ENCODE measurements at places on chromosomes 2 and 18. TPM values are rescaled to one million over a fixed set of nuclear protein-coding genes. Genes with fewer than 3 reads are reported as not detected.

GRCh38 chr2:182647499-182647787, 68.6 kb upstream of the DNAJC10 start:
- no peaks in the 10 kb centered on the region for H3K36me3 ChIP-seq
- no peak for DNase-seq
- no peak overlapping the region for H3K27ac ChIP-seq

Gene SERPINB11
- total RNA-seq: not detected

Gene SATB2
- 1.1 TPM for total RNA-seq

GRCh38 chr2:155766342-155767115, 566.0 kb downstream of the NR4A2 start:
- no peaks in the 10 kb centered on the region for H3K27me3 ChIP-seq
- no peak overlapping the region for H3K27ac ChIP-seq
- no peak for DNase-seq
- H3K4me1 ChIP-seq: no peaks in the 10 kb centered on the region
- H3K36me3 ChIP-seq: no peaks in the 10 kb centered on the region

Gene SH2D6
- not detected for total RNA-seq

Gene CHRND
- total RNA-seq: not detected

Gene GRB14
- total RNA-seq: 39.3 TPM

DNA sequence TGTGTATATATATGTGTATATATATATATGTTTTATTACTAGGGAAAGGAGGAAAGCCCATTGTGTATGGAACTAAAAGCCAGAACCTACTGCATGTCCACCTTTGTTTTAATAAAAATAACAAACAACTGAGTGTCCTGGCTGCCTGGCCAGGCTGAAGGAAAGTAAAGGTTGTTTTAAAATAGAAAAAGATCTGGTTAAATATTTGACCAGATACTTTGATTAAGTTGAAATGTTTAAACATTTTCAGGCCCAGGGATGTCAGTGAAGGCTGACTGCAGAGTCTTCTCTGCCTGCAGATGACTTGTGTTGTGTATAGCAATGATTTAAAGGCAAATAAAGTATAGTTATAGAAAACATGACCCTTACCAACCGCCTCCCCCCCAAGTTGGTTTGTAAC, 22.8 kb downstream of the SPTBN1 start:
- H3K36me3 ChIP-seq: no peaks in the 10 kb centered on the region
- H3K27me3 ChIP-seq: no peaks in the 10 kb centered on the region
- DNase-seq: no peak

Gene C2orf78
- not detected for total RNA-seq

Gene FAM237A
- total RNA-seq: not detected

DNA sequence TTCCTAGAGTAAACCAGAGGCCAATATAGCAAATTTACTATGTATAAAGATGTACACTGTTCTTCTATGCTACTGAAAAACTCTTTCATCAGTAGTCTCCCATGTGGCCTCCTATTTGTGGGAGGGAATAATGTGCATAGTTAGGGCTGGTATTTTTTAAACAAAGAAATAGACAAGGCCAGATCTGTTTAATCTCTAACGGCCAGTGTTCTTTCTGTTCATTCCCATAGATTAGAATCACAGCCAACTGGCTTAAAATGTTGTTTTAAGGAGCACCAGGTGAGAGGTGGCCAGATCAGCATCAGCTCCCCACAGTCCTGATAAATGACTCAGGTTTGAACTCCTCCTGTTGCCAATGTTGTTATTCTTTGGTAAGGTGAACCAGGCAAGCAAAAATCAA, 12.1 kb downstream of the LYPD6 start:
- peaks cover 10% of the 10 kb centered on the region for H3K27me3 ChIP-seq
- H3K4me1 ChIP-seq: no peaks in the 10 kb centered on the region
- no peak for DNase-seq
- H3K27ac ChIP-seq: no peak overlapping the region
- no peak overlapping the region for H3K4me3 ChIP-seq

DNA sequence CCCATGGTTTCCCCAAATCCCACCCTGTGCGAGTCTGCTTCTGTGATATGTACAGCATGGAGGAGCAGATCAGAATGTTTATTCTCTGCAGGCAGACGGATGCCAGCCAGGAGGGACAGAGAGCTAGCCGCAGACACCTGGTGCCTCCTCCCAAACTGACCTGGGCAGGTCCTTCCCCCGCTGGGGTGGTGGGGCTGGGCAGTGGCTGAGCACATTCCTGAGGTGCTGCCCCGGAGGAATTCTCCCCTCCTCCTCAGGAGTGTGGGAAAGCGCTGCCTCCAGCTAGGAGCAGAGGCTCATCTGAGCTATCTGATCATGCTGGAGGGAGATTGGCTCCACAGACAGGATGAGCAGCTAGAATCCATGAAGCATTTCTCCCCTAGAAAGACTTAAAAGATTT, 21.7 kb downstream of the C2orf92 start:
- no peak for DNase-seq
- H3K4me1 ChIP-seq: no peaks in the 10 kb centered on the region
- no peaks in the 10 kb centered on the region for H3K36me3 ChIP-seq
- no peak overlapping the region for H3K4me3 ChIP-seq
- no peaks in the 10 kb centered on the region for H3K27me3 ChIP-seq

Gene GALNT14
- total RNA-seq: 0.14 TPM

DNA sequence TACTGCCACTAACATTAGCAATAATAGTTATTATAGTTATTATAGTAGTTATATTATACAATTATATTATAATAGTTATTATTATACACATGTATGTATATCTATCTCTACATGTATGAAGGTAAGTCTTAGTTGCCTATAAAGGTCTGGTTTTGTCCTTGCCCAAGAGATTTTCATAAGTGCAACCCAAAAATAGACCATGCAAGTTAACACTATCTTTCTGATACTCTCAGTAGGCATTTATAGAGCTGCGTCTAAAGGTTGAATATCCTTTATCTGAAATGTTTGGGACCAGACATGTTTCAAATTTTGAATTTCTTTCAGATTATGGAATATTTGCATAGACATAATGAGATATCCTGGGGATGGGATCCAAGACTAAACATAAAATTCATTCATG, 175.4 kb downstream of the MEMO1 start:
- H3K27ac ChIP-seq: peak overlapping the region; percentile 14
- H3K27me3 ChIP-seq: no peaks in the 10 kb centered on the region
- H3K4me1 ChIP-seq: peaks cover 15% of the 10 kb centered on the region

GRCh38 chr2:182422864-182423263, 4.0 kb downstream of the PDE1A start:
- no peaks in the 10 kb centered on the region for H3K36me3 ChIP-seq
- no peaks in the 10 kb centered on the region for H3K27me3 ChIP-seq
- H3K4me3 ChIP-seq: peak overlapping the region; percentile 67
- peak overlapping the region; percentile 84 for H3K27ac ChIP-seq
- H3K4me1 ChIP-seq: peaks cover 15% of the 10 kb centered on the region
- no peak for DNase-seq

Gene TLX2
- total RNA-seq: not detected

Gene GPAT2
- total RNA-seq: 5.3 TPM

- H3K36me3 ChIP-seq: no peaks in the 10 kb centered on the region
- no peak overlapping the region for H3K27ac ChIP-seq
These were observed 76.4 kb downstream of the HRH4 start for GRCh38 chr18:24536834-24537233.

Gene RUFY4
- total RNA-seq: not detected

- H3K36me3 ChIP-seq: no peaks in the 10 kb centered on the region
- DNase-seq: no peak
- H3K27ac ChIP-seq: no peak overlapping the region
- H3K27me3 ChIP-seq: no peaks in the 10 kb centered on the region
- no peak overlapping the region for H3K4me3 ChIP-seq
- H3K4me1 ChIP-seq: peaks cover 27% of the 10 kb centered on the region
These were observed 123.2 kb downstream of the CAPN13 start for GRCh38 chr2:30684026-30684425.

GRCh38 chr2:215973954-215974699, 39.2 kb downstream of the MREG start:
- no peaks in the 10 kb centered on the region for H3K27me3 ChIP-seq
- H3K4me3 ChIP-seq: no peak overlapping the region
- H3K36me3 ChIP-seq: no peaks in the 10 kb centered on the region
- peaks cover 16% of the 10 kb centered on the region for H3K4me1 ChIP-seq
- DNase-seq: no peak
- no peak overlapping the region for H3K27ac ChIP-seq

DNA sequence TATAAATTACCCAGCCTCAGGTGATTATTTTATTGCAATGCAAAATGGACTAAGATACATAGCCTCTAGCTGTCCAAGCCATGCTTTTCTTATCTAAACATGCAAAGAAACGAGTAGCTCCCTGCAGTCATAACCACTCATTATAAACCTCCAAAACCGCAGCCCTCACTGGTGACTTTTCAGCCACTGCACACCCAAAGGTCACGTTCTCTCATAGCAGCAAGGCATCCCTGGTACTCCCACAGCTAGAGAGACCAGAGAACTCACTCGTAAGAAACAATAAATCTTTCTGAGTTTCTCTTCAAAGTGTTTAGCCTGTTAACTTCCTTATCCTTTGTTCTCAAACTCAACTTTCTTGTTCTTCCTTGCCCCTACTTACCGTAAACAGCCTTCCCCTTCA, 28.5 kb upstream of the RALBP1 start:
- H3K4me1 ChIP-seq: no peaks in the 10 kb centered on the region
- no peak for DNase-seq
- H3K36me3 ChIP-seq: no peaks in the 10 kb centered on the region
- H3K4me3 ChIP-seq: no peak overlapping the region
- peaks cover 7% of the 10 kb centered on the region for H3K27me3 ChIP-seq
- H3K27ac ChIP-seq: no peak overlapping the region

DNA sequence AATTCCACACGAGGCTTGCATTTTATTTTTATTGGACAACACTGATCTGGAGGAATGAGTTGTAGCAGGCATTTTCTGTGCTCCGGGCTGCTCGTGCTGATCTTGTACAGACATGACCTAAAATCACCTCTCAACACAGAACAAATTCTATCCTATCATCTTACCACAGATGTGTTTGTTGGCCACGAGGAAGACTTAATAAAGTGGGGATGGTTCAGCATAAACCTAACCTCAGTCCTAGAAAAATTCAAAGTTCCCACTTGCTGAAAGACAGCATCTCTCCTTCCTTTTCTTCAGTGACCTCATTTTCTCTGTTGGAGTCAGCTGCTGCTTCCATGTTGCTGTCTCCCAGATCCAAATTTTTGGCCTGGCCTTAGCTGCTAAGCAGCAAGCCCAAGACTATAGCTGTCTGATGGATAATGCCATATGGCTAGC, 45.3 kb downstream of the RBKS start:
- H3K36me3 ChIP-seq: no peaks in the 10 kb centered on the region
- H3K27me3 ChIP-seq: no peaks in the 10 kb centered on the region
- H3K27ac ChIP-seq: peak overlapping the region; percentile 14
- no peak for DNase-seq
- H3K4me1 ChIP-seq: peaks cover 9% of the 10 kb centered on the region
- H3K4me3 ChIP-seq: no peak overlapping the region

GRCh38 chr18:58952858-58953257, 88.2 kb downstream of the ZNF532 start:
- H3K27me3 ChIP-seq: no peaks in the 10 kb centered on the region
- H3K36me3 ChIP-seq: peaks cover 35% of the 10 kb centered on the region
- H3K4me1 ChIP-seq: peaks cover 44% of the 10 kb centered on the region
- DNase-seq: no peak

Gene LYPD1
- not detected for total RNA-seq

DNA sequence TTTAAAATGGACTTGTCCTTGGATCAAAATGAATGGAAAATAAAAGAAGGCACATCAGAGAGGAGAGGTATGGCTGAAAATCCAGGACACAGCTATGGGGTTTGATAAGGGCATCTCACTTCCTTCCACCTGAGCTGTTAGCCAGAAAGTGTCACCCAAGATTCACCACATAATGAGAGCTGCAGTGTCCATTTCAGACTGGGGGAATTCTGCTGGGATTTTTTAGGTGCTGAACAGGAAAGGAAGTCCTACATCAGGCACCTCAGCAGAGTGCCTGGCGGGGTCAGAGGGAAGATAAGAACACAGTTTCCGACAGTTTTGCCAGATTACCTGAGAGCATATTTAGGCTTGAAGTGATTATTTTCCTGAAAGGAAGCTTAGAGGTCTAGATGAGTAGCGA, 187.6 kb upstream of the HNMT start:
- H3K27me3 ChIP-seq: no peaks in the 10 kb centered on the region
- no peaks in the 10 kb centered on the region for H3K4me1 ChIP-seq
- DNase-seq: no peak
- no peak overlapping the region for H3K4me3 ChIP-seq
- H3K27ac ChIP-seq: no peak overlapping the region

Gene ADAM23
- total RNA-seq: 61.2 TPM

Gene ACTG2
- 1.6 TPM for total RNA-seq

DNA sequence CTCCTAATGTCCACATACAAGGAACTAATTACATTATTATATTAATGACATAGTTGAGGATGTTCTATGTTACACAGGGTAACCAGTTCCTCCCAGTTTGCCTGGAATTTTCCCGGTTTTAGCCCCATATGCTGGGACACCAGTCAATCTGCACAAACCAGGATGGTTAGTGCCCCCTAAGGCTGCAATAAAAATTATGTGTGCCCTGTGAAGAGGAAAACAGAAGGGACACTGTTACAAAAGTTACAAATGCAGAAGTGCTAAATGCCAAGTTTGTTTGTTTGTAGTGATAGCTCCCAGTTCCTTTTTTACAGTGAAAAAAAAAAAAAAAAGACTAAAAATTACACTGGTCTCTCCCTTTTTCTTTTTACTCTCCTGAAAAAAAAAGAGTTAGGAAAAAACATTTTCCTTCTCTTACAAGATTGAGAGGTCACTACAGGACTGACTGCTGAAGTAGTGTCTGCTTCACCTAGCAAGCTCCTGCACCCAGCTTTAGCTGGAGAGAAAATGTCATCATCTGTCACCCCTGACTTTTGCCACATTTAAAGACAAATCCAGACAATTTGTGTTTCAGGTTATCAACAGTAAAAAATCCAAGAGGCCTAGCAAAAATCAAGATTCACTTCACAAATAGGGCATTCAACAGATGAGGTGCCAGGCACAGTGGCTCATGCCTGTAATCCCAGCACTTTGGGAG, 3.2 kb downstream of the ANKRD44 start:
- H3K27me3 ChIP-seq: no peaks in the 10 kb centered on the region
- H3K36me3 ChIP-seq: no peaks in the 10 kb centered on the region
- no peak for DNase-seq
- H3K4me1 ChIP-seq: peaks cover 46% of the 10 kb centered on the region
- peak overlapping the region; percentile 83 for H3K27ac ChIP-seq

DNA sequence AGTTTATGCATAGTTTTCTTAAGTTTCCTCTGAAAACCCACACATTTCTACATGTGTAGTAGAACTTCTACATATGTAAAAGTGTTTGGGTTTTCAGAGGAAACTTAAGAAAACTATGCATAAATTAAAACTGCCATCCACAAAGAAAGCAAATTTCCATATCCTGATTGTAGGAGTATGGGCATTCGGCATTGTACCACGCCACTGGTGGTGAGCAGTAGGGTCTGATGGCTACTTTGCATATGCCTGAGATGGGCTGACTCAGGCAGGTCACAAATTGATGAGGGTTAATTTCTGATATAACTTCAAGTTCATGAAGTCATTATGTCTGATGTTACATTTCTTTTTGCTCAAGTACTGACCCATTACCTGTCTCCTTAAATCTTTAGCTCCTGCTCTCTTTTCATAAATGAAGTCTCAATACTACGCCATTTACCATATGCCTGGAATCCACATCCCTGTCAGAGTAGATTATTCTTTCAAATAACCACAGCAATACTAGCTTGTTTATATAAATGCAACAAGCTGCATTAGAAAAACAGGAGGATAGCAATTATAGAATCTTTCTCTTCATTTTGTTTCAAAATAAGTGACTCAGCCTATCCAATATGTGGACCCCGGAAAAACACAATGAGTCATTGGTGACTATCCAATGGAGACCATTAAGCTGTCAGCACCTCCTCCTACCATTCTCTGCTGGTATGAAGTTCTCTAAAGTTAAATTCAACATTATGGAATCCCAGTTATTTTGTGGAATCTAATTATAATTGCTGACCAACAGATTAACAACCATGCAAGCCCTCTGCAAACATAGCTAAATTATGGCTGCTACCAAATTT, 355.2 kb upstream of the UBE2E3 start:
- no peak overlapping the region for H3K27ac ChIP-seq
- H3K4me1 ChIP-seq: no peaks in the 10 kb centered on the region
- no peaks in the 10 kb centered on the region for H3K27me3 ChIP-seq

Gene SIX2
- total RNA-seq: 0.91 TPM

Gene METTL4
- total RNA-seq: 7.8 TPM
